Stimulated activated CD4-positive, alpha-beta T cell treated with anti-CD3 and anti-CD28 coated beads, Interleukin-1b, Interleukin-23, amount 100 ng/mL, for 24 hours (primary cell): ENCODE measurements at places on chromosomes 13 and 19.

GRCh38 chr13:24888291-24888931, 124.4 kb downstream of the RNF17 start:
- no peak for DNase-seq

DNA sequence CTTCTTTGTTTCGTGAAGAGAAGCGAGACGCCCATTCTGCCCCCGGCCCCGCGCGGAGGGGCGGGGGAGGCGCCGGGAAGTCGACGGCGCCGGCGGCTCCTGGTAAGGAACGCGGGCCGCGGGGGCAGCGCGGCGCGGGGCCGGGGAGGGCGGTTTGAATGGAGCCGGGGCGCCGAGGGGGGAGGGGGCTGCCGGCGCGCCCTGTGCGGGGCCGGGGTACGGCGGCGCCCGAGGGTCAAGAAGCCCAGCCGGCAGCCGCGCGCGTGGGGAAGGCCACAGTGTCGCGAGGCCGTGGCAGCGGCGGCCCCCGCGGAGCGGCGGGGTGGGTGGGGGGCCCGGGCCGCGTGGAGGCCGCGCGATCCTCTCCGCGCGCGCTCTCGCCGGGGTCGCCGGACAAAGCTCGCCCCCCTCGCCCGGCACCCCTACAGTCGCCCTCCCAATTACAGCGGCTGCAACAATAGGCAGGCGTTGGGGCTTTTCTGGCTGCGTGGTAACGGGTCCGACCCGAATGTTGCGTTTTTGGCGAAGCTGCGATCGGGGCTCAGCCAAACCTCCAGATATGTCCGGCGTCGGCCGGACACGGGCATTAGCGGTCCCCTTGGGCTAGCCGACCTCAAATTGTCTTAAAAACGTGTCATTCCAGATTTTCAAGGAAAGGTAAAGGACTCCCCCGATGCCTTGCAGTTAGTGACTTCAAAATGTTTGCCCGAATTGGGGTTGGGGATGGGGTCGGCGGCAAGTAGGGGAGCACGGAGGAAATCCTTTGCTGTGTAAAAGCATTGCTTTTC, 437 bp downstream of the SMARCA4 start:
- DNase-seq, result no peak

DNA sequence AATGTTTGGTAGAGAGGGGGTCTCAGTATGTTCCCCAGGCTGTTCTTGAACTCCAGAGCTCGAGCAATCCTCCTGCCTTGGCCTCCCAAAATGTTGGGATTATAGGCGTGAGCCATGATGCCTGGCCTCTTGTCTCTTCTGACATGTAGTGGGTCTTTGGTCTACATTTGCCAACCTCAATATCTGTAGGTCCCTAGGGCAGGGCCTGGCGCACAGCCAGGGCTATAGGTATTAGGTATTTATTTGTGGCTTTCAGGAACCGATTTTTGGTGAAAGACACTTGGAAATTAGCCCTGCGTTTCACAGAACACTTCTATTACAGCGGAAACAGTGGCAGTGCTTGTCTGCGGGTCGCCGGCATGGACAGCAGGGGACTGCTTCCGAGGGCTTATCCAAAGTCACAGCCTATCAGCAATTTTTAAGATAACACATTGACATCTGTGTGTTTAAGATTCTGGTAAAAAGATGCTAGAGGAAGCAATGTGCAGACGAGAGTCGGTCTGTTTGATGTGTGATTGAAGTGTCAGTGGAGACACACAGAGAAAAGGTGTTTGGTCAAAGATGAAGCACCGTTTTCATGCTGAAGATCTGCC, 14.5 kb downstream of the ZNF536 start:
- no peak for DNase-seq

DNA sequence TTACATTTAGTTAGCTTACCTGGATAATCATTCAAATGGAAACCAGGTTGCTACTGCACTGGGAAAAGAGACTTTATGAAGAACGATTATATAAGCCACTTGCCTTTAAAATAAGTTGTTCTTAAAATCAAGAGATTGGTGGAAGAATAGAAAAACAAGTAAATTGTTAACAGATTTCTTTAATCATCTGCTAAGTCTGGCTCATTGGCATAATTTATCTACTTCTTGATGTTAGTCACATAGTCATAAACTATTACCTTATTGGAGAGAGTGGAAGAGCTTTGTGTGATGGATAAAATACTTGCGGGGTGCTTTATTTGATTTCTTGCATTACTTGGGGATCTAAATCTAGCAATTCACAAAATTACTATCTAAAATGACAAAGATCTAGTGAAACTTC, 6.8 kb downstream of the LSM14A start:
- DNase-seq, result no peak

DNA sequence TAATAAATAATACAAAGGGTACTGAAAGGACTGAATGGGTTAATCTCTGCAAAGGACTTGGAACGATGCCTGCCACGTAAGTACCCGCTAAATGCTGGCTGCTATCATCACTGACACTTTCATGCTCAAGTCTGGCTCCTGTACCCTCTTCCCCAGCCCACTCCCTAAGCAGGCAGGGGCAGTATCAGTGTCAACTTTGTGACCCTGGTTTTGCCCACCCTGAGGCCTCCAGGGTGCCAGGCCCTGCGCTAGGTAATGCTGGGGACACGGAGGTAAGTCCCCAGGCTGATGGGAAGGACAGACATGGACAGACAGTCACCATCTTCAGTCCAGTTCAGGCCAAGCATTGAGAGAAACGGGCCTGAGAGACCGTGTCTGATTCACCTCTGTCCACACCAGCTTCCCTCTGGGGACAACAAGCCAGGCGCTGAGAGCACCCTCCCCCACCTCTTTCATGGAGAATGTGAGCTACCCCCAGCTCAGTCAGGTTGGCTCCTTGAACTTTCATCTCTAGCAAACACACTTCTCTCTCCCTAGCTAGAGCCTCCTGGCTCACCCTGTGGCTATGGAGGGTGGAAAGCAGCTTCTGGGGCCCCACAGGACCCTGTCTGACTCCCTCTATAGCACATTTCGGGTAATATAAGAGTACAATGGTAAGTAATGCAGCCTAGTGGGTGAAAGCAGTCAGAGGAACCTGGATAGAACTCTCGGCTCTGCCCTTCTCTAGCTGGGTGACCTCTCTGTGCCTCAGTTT, 800 bp downstream of the ETFB start:
- no peak for DNase-seq

- DNase-seq, result no peak
Measured at GRCh38 chr19:18474366-18474887, 36.5 kb upstream of the ISYNA1 start.
